Activated CD8-positive, alpha-beta memory T cell treated with anti-CD3 and anti-CD28 coated beads, Interleukin-2, amount 50 U/mL, for 48 hours (primary cell): ENCODE measurements at places on chromosomes 3 and 15.

DNA sequence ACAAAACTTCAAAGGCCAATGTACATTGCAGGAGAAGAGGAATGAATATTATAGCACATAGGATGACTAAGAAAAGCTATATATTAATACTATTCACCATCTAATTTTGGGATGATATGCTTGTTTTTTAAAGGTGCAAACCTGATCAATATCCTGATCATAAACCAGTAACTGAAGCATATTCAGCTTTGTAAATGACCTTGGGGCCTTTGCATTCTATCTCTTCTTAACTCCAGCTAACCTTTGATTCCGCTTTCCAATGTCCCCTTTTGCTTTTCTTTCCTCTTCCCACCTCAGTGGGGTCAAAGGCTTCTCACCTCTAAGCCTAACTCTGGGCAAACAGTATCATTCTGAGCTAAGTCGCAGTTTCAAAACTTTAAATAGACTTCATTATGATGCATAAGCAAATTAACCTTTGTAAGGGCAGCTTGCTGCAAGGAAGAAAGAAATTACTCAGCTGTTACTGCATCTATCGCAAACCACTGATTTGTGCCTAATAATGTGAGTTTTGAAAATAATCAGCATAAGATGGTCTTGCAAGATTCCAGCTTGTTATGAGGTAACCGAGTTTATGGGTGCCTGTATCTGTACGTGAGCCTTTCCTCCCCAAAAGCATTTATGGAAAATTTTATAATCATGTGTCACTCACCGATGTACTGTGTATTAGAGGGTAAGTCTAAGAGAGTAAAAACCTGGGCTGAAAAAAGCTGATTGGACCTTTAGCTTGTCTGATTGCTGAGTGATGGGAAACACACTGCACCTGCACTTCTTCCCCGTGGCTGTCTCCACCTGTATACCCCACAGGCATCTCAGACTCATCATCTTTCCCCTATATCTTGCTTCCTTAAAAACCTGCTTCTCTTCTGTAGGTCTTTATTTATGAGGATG is 116.8 kb downstream of the TPRG1 start:
- DNase-seq, result no peak

DNA sequence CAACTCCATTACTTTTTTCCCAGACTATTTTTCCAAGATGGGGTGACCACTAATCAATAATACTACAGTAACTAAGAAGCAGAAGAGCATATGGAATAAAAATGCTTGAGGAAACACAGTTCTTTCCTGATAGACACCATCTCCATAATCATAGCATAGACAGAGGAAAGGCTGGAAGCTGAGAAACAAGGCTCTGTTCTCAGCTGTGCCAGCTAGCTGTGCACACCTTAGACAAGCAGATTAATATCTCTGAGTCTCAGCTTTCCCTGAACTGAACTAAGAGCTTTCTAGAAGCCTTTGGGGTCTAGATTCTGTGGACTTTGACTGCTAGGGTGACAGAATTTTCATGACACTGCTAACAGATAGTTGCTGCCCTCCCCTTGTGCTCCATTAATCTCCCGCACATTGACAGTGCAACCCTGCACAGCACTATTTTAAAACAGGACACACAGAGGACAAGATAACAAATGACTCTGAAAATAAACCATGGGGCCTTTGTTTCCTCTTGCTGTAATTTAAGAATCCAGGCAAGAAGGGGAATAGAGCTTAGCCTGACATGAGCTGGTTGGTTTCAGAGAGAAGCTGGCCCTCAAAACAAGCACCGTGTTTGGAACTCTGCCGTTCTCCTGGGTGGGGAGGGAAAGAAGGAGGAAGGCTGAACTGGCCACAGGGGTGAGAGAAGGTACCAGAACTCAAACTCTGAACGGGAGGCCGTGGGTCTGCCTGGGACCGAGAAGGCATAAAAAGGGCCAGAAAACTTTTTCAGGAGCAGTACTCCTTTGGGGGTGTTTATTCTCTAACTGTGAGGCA is 67.4 kb downstream of the ATP13A5 start:
- DNase-seq, result no peak

DNA sequence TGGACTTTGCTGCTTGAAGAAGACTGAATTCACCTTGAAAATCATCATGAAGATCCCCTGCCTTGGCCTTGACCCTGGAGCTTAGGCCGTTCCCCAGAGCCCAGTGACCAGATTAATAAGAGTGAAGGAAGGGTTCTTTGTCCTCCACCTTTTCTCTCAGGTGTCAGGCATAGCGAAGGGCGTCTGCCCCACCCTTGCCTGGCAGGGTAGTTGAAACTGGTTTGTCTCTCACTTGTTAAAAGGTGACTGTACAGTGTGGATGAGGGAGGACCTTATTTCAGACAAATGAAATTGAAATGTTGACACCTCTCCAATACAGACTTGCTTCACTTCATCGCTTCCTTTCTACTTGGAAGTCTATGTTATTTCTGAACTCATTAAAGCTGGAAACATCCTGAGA is 223.7 kb upstream of the BHLHE40 start:
- no peak for DNase-seq

GRCh38 chr3:194984622-194985021 is 286.3 kb downstream of the XXYLT1 start:
- DNase-seq, result no peak

GRCh38 chr3:107346564-107346963 is 30.7 kb upstream of the CCDC54 start:
- no peak for DNase-seq

GRCh38 chr3:114299421-114299820 is 5.6 kb downstream of the TIGIT start:
- no peak for DNase-seq

GRCh38 chr3:153144779-153145178 is 17.2 kb upstream of the RAP2B start:
- no peak for DNase-seq

GRCh38 chr15:47577461-47577860 is 139.8 kb upstream of the SEMA6D start:
- no peak for DNase-seq

GRCh38 chr3:160739079-160739478 is 17.0 kb upstream of the PPM1L start:
- no peak for DNase-seq

GRCh38 chr3:177084616-177085015 is 112.7 kb downstream of the TBL1XR1 start:
- no peak for DNase-seq
